ENCODE measurements at places on chromosomes 5 and 9.
A peak's percentile ranks its signal among the peaks of the same experiment; 100 is the strongest.

DNA sequence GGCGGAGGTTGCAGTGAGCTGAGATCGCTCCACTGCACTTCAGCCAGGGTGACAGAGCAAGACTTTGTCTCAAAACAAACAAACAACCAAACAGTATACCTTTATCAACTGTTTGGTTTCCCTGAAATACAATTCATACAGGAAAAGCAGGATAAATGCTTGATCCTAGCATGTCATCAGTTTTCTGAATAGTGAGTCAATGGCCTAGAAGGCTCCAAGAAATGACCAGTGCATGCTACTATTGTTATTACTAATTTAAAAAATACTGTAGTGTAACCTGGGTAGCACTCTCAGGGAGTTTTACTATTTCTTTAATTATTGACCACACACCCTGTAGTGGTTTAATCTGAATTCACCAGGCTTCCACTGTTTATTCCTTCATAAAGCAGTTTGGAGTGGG lies 101.0 kb upstream of the PTPN3 start:
- no peak for DNase-seq

- DNase-seq = no peak
Observed at GRCh38 chr5:170597109-170597751, 93.4 kb downstream of the KCNIP1 start.

DNA sequence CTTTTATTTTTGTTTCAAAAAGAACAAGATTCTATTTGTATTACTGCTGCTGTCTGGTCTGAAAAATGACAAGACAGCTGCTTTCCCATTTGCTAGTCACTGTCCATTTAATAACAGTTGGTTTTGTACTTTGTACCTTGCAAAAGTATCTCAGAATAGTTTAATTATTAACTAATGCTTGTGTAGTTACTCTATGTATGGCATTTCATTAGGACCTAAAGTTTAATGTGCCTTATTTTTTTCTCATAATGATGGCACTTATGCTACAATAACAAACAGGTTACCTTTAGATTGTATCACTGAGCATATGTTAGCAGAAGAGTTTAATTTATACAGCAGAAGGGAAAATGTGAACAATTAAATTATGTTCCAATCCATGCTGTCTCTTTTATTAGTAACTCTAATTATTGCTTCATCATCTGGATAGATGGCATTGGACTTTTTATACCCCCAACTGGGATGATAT lies 134.2 kb downstream of the CDH10 start:
- no peak for DNase-seq

DNA sequence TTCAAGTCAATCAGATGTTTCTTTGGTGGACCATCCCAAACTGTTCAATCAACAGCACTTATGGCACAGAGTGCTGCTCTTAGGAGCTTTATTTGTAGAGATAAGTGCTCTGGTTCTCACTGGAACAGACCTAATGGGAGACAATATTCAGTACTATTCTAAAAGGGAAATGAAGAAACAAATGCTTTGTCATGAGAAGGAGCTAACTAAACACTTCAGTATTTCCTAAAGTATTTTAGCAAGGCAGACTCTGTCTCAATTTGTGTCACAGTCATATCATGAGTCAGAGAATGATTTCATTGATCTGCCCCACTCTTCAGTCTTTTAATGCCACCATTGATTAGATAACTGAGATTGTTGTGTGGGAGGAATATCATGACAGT lies 175.3 kb downstream of the SLF1 start:
- peak; percentile 41 for DNase-seq

DNA sequence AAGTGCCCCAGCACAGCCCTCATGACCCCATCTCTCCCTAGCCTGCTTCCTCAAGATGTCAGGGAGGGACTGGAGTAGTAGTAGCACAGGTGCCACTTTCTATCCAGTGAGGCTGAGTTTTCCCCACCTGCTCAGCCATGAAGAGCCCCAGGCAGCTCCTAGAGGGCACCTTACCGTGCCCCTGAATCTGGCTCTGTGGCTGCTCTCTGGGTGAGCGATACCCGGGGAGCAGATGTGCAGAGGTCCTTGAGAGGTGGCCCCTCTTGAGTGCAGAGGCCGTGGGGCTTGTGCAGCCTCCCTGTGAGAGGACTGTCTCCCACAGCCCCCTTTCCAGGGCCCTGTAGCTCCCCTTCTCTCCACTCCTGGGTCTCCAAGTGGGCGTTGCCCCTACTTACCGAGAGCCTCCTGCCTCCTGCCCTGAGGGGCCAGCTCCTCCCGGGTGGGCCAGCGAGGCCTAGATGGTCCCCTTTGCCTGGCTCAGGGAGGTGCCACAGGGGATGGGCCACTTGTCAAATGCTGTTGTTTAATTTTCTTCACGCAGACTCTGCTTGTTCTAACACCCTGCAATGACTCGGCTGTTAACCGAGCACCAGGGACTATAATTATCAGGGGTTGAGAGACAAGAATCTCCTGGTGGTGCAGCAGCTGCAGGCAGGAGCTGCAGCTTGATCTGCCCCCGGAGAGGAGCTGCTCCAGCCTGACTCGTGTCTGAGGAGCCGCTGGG lies 29.6 kb upstream of the PITX1 start:
- DNase-seq = no peak

Data from GM06990 (cell line).